ENCODE measurements at places on chromosomes 2 and 18. TPM values are rescaled to one million over a fixed set of nuclear protein-coding genes. Genes with fewer than 3 reads are reported as not detected.

DTNA gene
- total RNA-seq = 34.2 TPM

DNA sequence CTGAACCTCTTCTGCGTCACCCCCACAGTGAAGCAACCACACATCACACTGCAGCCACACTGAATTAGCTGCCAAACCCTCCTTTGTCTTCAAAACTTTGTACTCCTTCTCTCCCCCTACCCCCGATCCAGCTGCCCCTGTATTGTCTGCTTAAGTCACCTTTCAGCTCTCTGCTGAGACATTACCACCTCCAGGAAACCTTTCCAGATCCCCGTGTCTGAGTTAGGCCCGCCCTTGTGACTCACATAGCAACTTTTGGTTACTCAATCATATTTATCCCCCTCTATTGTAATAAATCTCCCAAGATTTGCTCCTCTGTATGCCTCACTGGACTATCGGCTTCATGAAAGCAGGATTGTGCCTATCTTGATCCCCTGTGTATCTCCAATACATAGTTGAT lies 82.8 kb upstream of the CDCA7 start:
- no peaks in the 10 kb centered on the region for H3K27me3 ChIP-seq
- no peaks in the 10 kb centered on the region for H3K4me1 ChIP-seq
- H3K36me3 ChIP-seq = no peaks in the 10 kb centered on the region

DNA sequence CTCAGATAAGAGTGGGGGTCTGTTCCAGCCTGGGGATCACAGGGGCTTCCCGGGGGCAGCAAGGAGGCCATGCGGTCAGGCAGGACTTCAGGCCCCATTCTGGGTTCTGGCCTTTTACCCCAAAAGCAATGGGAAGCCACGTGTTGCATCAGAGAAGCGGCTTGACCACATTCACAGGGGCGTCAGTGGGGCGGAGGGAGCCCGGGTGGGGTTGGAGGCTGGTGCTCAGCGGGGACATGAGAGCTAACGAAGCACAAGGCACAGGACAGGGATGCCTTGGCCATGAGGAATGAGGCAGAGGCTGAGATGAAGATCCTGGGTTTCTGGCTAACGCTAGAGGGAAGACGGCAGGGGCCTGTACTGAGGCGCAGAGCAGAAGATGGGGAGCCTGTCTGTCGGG lies 6.1 kb downstream of the HJURP start:
- no peaks in the 10 kb centered on the region for H3K36me3 ChIP-seq
- no peak overlapping the region for H3K4me3 ChIP-seq

TRABD2A gene
- total RNA-seq = 67.6 TPM

DNA sequence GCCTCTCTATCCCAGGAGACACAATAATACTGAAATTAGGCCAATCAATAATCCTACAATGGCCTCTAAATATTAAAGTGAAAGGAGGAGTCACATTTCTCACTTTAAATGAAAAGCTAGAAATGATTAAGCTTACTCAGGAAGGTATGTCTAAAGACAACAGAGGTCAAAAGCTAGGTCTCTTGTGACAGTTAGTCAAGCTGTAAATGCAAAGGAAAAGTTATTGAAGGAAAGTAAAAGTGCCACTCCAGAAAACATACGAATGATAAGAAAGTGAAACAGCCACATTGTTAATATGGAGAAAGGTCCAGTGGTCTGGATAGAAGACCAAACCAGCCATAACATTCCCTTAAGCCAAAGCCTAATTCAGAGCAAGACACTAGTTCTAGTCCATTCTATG lies 9.5 kb downstream of the SESTD1 start:
- no peaks in the 10 kb centered on the region for H3K4me1 ChIP-seq
- no peaks in the 10 kb centered on the region for H3K36me3 ChIP-seq
- H3K4me3 ChIP-seq = no peak overlapping the region
- DNase-seq = no peak
- H3K27ac ChIP-seq = no peak overlapping the region

DNA sequence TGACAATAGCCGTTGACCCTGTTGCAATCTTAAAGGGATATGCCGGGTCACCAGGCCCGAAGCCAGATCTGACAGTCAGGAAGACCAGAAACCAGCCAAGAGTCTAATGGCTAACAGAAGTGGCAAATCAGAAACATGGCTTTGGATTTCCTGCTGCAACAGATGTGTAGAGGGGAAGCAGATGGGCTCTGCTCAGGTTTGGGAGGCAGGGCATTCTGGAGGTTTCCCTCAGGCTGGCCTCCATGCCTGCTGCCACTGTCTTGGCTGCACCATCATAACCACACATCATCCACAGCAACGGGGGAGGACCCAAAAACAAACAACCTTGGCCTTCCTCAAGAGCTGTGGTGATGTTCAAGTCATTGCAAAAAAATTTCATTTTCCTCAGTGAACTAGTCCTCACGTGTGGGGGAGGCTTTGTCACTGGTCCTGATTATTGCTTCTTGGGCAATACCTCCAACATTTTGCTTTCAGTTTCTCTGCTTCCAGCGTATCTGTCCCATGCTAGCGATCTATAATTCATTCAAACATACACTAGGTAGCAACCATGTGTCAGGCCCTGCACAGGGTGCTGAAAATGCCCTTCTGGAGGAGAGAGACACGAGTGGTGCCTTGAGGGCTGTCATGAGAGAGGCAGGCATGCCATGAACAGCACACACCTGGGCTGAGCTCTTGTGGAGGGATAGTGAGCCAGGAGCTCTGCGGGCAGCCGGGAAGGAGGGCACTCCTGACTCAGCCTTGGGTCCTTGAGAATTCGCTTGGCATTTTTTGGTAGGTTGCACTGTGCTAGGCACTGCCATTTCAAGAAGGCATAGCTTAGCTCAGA lies 48.2 kb upstream of the LGALSL start:
- H3K36me3 ChIP-seq = no peaks in the 10 kb centered on the region
- DNase-seq = no peak
- no peak overlapping the region for H3K27ac ChIP-seq
